ENCODE measurements at places on chromosomes 11 and 22.
A peak's percentile ranks its signal among the peaks of the same experiment; 100 is the strongest.

DNA sequence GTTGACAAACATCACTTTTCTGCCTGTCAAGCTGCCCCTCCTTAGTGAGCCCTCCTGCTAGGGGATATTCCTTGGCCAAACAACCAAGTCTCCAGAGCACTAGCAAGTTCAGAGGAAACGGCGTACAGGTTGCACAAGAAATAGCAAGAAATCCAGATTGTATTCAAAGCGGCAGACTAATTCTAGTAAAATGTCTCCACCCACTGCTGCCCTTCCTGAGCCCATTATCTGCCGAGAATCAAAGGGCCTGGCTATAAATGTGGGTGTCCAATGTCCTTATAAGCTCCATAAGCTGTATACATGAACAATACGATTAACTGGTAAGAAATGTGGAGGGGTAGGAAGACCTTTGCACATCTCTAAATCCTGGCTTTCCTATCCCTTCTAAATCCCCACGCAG lies 44.0 kb upstream of the AKIP1 start:
- peak; percentile 16 for DNase-seq

DNA sequence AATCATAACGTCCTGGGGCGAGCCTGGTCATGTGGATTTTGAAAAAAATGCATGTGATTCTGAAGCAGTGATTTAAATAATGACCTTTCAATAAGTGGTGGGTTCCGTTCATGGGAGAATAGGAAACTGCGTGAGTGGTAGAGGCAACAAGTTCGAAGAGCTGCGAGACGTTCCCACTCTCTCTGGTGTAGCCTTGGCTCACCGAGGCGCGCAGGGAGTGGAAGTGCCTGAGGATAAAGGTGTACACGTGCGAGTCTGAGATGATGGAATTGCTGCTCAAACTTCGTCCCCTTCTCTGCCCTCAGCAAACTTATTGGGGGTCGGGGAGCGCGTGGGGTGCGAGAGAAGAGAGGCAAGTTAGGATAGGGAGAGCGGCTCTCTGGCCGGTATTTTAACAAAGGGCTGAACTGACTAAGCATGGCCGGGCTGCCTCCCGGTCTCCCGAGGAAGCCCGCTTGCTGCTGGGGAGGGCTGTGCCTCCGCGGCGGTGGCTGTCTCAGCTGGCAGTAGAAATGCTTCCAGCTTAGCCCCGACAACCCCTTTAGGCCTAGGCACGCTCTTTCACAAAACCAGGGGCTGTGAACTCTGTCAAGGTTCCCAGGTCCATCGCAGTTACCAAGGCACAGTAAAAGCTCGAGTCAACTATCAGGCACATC lies 875 bp upstream of the STT3A start:
- DNase-seq, result peak; percentile 13

DNA sequence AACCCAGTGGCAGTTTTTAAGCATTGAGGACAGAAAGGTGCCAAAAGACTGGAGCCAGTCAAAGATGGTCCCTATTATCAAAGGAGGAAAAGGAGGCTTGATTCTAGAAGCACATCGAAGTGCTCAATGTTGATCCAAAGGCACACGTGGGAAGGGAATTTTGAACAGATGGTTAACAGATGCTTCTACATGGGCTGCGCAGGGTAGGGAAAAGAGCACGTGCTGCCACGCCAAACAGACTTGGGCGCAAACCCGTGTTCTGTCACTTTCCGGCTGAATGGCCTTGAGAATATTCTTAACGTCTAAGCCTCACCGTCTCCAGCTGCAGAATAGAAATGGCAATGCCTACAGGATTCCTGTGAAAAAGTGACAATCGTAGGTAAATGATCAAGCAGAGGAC lies 217.9 kb upstream of the MTNR1B start:
- DNase-seq, result no peak

- peak; percentile 77 for DNase-seq
These were observed 114.0 kb downstream of the ABTB2 start for GRCh38 chr11:34243600-34244464.

GRCh38 chr11:126328938-126329643 lies 25.2 kb downstream of the DCPS start:
- no peak for DNase-seq

GRCh38 chr11:37905707-37906417 lies 1307.8 kb upstream of the RAG2 start:
- DNase-seq, result no peak

- no peak for DNase-seq
These were observed 5.7 kb downstream of the DRICH1 start for GRCh38 chr22:23626286-23626975.

Data from IMR-90 (cell line).